ENCODE measurements at places on chromosomes 11 and 22.

GRCh38 chr22:36456464-36456845, 25.0 kb downstream of the TXN2 start:
- DNase-seq: no peak

DNA sequence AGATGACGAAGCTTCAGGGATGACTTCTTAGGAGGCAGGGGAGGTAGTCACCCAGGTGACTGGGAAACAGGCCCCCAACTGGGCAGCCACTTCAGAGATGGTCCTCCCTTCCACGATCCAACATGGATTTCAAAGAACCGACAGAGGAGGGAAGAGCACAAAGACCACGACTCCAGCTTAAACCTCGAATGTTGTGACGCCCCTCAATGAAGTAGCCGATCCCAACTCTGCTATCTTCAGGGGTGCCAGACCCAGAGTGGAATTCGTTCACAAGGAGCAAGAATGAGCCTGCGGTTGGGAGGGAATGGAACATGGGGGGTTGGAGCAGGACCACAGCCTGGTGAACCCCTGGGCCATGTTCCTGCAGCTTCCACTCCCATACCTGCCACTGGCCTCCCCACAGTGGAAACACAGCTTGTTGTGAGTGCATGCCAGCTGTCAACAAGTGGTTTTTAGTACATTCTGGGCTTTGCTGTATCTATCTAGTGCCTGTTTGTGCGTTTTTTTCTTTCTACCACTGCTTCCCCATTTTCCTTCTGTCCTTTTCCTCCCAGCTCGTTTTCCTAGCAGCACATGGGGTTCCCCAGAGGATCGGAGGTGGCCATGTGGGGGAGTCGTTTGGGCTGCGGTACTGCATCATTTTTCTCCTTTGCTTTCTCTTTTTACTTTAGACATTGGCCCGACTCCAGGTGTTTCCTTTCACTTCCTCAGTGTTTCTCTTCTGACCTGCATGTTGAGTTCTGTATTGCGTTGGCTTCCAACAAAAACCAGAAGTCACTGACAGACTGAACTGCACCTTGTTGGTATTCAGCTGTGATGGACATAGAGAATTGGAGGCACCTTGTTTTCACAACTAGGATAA, 65.8 kb downstream of the MORC2 start:
- no peak for DNase-seq

- no peak for DNase-seq
These were observed 1425.1 kb downstream of the BRD1 start for GRCh38 chr22:48402591-48403031.

- no peak for DNase-seq
These were observed 110.4 kb upstream of the POU2AF2 start for GRCh38 chr11:111135101-111135500.

DNA sequence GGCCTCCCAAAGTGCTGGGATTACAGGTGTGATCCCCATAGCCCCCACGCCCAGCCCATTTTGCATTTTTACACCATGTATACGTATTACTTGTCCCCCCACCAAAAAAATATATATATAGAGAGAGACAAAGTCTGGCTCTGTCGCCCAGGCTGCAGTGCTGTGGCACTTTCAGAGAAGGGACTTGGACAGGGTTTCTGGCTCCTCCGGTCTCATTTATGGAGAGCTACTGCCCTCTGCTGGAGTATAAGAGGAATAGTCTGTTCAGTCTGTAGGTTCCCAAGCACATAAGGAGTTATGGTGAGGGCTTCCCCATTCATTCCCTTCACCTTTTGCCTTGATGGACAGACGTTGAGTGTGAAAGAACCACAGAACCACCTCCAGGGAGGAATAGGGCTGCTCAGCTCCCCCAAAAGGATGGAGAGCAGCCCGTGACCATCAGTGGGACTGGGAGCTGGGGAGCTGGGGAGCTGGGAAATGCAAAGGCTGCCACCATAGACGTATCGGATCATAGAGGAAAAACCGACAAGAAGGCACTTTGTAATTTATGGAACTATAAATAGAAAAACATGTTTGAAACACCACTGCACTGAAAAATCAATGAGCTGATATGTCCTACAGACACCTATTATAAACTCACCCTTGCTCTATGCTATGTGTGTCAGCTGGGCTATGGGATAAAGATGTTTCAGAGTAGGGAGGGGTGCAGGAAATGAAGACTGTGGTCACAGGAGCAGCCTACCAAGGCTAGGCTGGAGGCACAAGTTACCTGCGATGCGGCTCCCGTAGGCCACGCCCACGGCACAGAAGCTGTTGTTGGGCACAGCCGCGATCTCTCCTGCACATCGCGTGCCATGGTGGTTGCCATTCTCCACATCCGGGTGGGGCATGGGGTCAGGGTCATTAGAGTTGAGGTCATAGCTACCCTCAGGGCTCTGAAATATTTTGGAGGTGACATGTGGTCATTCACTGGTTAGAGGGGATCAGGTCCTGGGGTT, 5.2 kb downstream of the PCSK7 start:
- no peak for DNase-seq

DNA sequence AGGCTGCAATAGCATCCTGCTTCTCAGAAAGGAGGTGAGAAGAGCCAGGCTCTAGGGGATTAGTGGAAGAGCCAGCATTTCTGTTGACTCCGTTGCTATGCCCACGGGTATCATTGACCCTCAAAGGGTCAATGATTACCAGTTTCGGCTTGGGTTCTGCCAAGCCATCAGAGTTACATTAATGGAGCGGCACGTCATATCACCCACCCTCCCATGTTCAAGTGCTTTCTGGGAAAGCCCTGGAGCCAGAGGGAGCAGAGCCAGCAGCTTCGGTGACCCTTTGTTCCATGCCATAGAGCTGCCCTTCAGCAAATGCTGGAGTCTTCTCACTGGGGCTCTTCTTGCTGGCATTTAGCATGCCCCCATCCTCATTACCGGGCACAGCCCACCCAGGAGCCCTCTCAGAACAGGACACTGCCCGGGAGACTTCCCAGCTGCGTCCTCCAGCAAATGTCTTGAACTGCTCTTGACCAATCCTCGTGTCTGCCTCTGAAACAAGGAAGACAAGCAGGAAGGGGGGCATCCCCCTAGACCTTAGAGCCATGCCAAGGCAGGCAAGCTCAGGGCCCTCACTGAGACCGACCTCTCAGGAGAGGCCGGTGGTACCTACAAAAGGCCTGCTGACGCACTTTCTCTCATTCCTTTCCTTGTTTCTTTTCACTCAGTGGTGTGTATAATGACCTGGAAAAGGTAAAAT, 14.6 kb downstream of the KCNJ1 start:
- no peak for DNase-seq

GRCh38 chr11:1437500-1437899, 47.8 kb downstream of the BRSK2 start:
- DNase-seq: no peak

- no peak for DNase-seq
These were observed 328.1 kb upstream of the MPPED2 start for GRCh38 chr11:30914143-30914762.

DNA sequence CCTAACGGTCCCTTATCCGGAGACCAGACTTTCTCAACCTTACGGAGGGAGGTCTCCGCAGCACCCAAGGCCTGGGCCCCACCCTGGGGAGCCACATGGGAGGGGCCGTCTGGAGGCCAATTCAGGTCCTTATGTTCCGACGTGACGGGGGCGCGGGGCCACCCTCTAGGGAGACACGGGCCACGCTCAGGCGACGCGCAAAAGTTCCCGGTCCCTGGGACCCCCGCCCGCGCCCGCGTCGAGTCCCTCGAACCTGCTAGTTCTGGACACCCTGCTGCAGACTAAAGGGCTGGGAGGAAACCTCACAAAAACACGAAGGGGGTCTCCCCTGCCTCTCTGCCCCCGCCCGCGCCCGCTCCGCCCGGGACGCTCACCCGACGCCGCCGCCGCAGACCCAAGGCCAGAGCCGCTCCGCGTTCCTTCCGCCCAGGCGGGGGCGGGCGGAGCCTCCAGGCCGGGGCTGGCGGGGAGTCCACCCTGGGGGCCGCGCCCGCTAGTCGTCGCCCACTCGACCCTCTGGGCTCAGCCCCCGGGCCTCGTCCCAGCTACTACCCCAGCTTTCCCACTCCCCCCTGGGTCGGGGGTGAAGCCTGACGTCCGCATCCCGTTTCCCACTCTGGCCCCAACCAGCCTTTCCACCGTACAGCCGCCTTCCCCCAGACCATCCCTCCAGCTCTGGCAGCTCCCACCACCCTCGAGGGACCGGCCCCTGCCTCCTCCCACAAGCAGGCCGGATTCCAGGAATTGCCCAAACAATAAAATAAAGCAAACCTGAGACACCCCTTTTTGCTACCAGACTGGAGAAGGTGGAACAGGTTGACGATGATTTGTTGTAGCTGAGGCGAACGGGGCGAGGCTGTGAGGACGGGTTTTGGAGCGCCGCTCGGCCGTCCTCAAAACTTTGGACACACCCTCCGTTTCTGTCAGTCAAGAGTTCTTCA, 2.7 kb downstream of the RNH1 start:
- no peak for DNase-seq

DNA sequence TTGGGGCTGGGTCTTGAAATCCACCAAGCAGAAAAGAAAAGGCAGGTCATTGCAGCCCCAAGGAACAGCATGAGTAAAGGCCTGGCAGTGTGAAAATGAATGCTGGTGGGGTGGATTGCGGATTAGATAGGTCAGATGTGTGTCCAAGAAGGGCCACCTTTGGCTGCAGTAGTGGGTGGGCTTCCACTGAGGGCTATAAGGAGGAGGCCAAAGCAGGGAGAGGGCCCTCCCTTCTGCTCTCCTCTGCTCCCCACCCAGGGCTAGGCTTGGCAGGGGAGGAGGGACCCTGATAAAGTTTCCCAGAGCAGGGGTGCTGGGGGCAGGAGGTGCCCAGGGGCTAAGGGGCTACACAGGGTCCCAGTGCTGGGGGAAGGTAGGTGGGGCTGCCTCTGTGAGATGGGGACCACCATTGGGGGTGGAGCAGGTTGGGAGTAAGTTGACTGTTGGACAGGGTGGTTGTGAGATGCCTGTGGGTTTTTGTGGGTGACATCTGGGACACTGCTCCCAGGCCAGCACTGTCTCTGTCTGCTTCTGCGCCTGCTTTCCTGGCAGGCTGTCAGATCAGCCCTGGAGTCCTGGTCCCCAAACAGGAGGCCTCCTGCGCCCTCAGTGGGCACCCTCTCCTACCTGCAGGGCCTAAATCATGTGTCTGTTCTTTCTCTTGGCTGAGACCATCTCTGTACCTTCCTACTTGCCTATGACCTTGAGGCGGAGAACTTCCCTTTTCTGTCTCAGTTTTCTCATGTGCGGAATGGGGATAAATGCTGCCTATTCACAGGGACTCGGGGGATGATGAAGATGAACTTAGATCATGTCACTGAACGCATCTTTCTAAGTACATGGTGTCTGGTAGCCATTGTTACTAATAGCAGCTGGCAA, 1.9 kb downstream of the CAPN5 start:
- DNase-seq: no peak

- no peak for DNase-seq
These were observed 10.0 kb upstream of the RRM1 start for GRCh38 chr11:4084406-4085125.

DNA sequence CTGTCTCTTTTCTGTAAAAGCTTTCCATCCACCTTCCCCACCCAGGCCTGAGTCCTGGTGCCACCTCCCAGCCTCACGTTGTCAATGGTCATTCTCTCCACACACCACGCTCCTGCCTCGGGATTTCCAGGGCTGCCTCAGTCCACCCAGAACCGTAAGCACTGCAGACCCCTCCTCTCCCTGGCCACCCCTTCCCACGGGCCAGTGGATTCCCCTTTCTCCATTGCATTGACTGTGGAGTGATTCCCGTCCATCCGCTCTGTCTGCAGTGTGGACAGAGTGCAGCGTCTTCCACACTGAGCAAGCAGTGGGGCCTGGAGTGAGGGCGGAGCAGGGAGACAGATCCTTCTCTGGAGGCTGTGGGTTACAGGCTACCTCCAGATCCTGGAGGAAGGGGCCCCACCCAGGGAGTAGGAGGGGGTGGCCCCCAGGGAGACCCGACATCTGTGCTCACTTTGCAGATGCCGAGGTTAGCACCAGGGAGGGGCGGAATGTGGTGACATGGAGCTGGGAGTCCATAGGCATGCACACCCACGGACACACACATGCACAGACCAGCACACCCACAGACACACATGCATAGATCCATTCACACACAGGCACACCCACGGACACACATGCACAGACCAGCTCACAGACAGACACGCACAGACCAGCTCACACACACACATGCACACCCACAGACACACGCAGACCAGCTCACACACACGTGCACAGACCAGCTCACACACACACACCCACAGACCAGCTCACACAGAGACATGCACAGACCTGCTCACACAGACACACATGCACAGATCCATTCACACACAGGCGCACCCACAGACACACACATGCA, 109.6 kb upstream of the B3GAT1 start:
- no peak for DNase-seq

DNA sequence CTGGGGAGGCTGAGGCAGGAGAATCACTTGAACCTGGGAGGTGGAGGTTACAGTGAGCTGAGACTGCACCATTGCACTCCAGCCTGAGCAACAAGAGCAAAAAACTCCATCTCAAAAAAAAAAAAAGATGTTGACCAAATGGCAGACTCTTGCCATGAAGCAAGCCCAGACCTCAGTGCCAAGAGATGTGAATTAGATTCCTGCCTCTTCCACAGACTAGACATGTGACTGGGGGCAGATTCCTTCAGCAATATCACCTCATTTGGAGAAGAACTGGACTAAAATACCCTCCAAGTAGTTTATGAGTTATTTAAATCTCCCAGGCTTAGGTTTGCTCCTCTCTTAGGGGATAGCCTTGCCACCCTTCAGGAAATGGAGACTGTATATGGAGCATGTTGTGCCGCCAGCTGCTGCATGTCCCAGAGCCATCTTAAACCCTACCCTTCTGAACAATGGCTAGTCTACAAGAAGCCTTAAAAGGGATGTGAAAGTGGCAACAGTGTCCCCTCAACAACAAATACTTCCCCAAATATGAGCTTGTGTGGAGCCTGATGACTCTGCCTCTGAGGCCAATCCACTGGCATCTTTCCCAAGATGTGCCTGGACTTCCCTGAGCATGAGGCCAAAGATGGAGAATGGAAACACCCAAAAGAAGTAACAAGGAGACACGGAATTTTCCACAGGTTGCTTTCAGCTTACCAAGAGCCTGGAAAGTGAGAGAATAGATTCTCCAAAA, 763 bp upstream of the MS4A7 start:
- DNase-seq: no peak

GRCh38 chr11:101894505-101894904, 20.3 kb upstream of the CEP126 start:
- DNase-seq: no peak

- no peak for DNase-seq
These were observed 113.5 kb downstream of the SOX6 start for GRCh38 chr11:16242806-16243205.

GRCh38 chr11:11427542-11427941, 74.5 kb upstream of the CSNK2A3 start:
- no peak for DNase-seq

- DNase-seq: no peak
These were observed 403.2 kb upstream of the DDI1 start for GRCh38 chr11:103633068-103633788.

- DNase-seq: no peak
These were observed 174.7 kb downstream of the IGLL1 start for GRCh38 chr22:23405366-23405851.

- DNase-seq: no peak
These were observed 5.9 kb upstream of the AMOTL1 start for GRCh38 chr11:94762208-94762607.
